ENCODE measurements at places on chromosomes 12 and 14.
A peak's percentile ranks its signal among the peaks of the same experiment; 100 is the strongest.

DNA sequence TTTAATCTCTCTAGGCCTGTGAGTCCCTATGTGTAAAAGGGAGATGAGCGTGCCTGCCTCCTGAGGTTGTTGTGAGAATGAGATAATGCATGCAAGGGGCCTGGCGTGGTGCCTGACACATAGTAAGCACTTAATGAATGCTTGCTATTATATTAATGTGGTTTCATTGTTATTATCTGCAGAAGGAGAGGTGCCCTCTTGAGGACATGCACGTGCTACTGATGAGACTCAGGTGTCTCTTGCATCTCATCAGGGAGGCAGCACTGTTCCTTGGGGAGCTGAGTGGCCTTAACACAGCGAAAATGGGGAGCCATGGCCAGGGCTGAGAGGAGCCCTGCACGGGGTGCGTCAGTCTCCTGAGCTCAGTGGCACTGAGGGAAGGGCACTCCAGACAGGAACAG, 29.9 kb upstream of the BCDIN3D start:
- DNase-seq: no peak

- DNase-seq: no peak
Observed at GRCh38 chr14:28690029-28690692, 76.4 kb upstream of the FOXG1 start.

- DNase-seq: no peak
Observed at GRCh38 chr12:21553329-21553675, 27.2 kb downstream of the SPX start.

GRCh38 chr14:84871734-84872133, 658.2 kb upstream of the FLRT2 start:
- no peak for DNase-seq

- no peak for DNase-seq
Observed at GRCh38 chr12:121857322-121858246, 1.1 kb downstream of the HPD start.

- DNase-seq: no peak
Observed at GRCh38 chr14:70726651-70727375, 82.5 kb downstream of the MAP3K9 start.

DNA sequence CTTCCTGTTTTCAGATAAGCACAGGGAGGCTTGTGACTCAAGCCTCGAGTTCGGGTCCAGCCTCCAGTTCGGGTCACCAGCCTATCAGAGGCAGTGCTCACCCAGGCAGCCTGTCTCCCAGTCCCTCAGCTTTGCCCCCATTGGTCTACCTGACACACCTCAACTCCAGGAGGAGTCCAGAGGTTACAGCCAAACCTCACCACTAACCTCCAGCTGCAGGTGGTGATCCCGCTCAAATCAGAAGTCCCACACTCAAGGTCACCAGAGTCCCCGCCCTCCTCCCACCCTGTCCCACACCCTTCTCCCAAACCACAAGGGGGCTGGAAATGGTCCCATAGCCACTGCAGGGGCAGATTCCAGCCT, 42.1 kb downstream of the KDM2B start:
- peak; percentile 61 for DNase-seq

DNA sequence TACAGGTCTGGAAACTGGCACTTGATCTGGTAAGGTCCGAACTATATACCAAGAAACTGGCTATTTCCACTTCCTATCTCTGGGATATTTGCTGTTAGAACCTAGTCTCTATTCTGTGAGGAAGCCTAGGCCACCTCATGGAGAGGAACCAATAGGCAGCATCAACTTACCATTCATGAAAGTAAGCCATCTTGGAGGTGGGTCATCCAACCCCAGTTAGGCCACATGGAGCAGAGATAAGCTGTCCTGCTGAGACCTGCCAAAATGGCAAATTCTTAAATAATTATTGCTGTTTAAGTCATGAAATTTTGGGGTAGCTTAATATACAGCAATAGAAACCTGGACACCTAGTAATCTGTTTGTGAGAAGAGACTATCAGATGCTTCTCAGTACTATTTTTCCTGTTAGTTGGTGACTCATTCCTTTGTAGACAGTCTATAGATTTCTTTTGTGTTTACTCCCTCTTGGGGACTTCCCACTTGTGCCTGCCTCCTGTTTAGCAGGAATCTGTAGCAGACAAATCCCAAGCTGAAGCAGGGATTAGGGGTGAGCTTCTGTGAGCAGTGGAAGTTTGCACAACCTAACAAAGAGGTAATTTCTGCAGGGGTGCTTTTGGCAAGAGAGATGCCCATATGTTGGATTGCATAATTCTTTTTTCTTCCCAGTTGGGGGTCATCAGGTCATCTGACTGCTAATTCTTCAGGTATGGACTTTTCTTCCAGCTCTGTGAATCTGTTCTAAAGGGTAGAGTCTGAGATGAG, 136.8 kb downstream of the IGF1 start:
- DNase-seq: no peak

- DNase-seq: no peak
Observed at GRCh38 chr14:71301611-71302010, 394.4 kb downstream of the PCNX1 start.

DNA sequence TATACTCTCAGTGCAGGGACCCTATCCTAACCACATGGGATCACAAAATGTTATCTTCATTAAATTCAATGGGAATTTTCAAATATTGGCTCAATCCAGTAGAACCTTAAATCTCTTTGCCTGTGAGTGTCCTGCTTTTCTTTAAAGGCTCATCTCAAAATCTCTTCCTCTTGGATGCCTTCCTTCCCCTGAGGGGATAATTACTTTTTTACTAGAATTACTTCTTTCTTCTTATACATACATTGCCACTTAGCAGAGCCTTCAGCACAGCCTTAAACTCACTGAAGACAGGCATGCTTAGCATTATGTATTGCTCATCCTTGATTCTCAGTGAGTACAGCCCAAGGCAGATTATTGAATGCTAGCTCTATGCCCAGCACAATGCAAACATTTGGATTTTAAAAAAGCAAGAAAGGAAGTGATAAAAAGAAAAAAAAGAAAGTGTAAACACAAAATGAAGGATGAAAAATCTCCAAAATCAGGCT, 1918.0 kb upstream of the FLRT2 start:
- DNase-seq: no peak

DNA sequence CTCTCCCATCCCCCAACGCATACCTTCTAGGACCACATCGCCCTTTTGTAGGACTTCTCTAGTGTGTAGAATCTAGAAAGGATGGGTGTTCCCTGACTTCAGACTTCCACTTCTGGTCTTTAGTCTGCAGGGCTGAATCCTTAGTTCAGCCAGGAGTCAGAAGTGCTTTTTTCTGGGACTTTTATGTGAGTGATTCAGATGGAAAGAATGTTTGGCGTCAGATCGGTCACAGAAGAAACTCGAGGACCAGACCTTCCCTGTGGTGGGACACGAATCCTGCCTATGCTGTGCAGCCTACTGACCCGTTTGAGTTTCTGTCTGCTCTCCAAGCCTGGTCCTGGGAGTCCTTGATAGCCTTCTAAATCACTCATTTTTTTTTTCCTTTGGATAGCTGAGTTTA, 165.4 kb upstream of the SSTR1 start:
- DNase-seq: peak; percentile 56

GRCh38 chr12:31914927-31915326, 44.3 kb upstream of the RESF1 start:
- DNase-seq: no peak
